Activated CD8-positive, alpha-beta memory T cell treated with anti-CD3 and anti-CD28 coated beads for 1 hour (primary cell): ENCODE measurements at places on chromosomes 4 and X.
A peak's percentile ranks its signal among the peaks of the same experiment; 100 is the strongest.

DNA sequence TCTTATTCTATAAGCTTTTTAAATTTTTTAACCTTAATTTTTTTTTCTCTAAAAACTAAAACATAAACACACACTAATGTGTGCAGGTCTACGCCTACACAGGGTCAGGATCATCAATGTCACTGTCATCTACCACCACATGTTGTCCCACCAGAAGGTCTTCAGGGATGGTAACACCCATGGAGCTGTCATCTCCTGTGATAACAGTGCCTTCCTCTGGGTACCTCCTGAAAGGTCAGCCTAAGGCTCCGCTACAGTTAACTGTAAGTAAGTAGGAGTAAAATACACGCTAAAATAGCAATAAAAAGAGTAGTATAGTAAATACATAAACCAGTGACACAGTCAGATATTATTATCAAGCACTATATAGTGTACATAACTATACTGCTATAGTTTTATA, 45.9 kb upstream of the GPRIN3 start:
- DNase-seq = no peak

GRCh38 chr4:94852616-94853015, 94.9 kb downstream of the BMPR1B start:
- DNase-seq = no peak

DNA sequence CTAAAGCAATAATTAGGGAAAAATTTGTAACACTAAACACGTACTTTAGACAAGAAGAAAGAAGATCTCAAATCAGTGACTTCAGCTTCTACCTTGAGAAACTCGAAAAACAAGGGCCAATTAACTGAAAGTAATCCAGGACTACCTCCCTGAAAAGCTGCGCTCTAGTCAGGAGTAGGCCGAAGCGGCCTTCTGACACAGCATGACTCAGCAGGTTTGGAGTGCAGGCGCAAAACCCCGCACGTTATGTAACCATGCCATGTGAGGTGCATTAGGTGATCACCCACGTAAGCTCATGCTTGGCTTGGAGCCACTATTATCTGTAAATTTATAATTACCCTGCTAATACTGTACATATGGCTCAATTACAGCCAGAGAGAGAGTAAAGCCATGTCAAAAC, 52.8 kb upstream of the CCDC149 start:
- no peak for DNase-seq

DNA sequence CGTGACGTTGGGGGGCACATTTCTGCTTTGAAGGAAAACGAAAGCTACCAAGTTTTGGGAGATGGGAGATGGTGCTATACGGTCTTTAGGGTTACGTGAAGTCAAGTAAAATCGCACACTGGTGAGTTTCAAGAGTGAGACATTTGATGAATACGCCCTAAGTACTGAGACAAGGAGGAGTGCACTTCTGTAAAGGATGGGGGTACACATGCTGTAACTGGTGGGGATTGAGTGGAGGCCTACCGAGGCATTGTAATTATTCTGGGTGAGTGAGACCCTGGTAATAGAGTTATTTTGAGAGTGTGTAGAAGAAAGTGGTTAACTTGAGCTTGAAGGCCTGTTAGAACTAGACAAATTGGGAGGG, 536 bp downstream of the SH3BGRL start:
- no peak for DNase-seq

GRCh38 chr4:159398236-159398638, 295.4 kb downstream of the RAPGEF2 start:
- DNase-seq = no peak

DNA sequence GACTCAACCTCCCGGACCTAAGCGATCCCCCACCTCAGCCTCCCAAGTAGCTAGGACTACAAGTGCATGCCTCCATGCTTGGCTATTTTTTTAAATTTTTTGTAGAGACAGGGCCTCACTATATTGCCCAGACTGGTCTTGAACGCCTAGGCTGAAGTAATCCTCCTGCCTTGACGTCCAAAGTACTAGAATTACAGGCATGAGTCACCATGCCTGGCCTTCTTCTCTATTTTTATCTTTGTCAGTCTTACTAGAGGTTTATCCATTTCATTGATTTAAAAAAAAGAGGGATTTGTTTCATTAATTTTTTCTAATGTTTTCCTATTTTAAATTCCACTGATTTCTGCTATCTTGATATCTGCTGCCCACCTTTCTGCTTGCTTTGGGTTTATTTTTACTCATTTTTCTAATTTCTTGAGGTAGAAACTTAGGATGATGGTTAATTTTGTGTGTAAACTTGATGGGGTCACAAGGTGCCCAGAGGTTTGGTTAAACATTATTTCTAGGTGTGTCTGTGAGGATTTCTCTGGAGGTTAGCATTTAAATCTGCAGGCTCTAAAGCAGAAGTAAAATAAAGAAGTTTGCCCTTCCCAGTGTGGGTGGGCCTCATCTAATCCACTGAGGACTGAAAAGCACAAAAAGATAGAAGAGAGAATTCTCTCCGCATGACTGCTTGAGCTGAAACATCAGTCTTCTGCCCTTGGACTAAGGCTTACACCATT, 116.2 kb upstream of the DCLK2 start:
- DNase-seq = no peak

DNA sequence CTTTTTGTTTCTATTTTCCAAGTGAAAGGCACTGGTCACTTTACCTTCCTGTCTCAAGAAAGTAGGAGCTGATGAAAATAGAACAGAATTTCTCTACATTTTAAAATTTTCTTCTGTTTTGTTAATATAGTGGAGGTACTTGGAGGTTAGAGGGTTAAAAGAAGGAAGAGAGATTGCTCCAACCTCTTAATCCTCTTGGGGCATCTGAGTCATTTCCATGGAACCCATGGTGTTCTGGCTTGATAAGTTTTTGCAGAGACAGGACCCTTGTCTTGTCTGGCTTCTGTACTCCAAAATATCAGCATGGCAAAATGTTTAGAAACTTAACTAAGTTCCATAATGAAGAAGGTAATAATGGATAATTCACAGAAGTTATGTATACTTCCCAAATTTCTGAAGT, 727.2 kb downstream of the C4orf33 start:
- no peak for DNase-seq

- DNase-seq = no peak
Observed at GRCh38 chr4:4338210-4339001, 48.4 kb downstream of the ZBTB49 start.

DNA sequence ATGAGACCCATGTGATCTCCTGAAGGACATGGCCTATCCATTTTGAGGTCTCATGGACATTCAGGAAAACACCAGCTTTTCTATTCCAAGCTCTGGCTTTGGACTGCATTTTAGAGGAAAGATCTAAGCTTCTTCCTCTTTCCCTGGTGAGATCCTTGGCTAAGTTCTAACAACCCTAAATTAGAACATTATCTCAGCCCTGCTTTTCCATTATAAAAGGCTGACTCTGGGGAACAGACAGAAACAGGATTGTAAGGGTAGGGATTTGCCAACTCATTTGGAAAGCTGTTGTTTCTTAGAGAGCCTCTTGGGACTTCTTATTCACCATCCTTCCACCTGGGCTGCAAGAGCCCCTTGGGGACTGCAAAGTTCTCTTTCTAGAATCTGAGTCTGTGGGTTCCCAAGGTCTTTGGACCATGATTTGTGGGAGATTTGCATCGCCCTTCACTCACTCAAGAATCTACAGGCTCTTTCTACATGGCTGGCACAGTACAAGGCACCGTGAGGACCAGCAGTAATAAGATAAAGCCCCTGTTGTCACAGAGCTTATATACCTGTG, 146.9 kb downstream of the FNIP2 start:
- no peak for DNase-seq

DNA sequence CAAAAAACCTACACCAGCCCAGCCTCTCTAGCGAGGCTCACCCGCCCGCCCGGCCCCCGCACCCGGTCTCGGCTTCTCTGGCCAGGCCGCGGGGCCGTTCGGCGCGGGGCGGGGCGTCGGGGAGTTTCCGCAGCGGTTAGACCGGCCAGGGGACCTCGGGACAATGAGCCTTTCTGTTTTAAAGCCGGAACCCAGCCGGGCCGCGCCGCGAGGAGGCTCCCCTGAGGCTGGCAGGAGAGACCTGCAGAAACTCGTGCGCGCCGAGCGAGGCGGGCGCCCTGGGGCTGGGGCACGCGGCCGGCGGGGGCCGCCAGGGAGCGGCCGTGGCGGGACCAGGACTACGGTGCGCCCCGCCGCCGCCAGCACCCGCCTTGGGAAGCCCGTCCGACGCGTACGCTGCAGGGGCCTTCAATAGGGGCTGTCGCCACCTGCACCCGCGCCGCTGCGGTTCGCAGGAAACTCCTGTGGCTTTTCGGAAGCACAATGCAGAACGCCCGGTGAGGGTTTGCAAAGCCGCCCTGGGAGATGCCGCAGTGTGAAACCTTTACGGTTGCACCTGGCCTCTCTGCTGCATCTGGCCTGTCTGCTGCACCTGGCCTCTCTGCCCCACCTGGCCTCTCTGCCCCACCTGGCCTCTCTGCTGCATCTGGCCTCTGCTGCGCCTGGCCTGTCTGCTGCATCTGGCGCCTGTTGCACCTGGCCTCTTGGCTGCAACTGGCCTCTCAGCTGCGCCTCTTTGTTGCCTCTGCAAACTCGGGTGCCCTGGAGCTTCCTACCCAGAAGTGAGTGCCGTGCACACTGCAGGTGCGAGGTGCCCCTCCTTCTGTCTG, 63.9 kb downstream of the TRAPPC11 start:
- DNase-seq = peak; percentile 11

GRCh38 chrX:97322401-97322800, 438.7 kb downstream of the RPA4 start:
- no peak for DNase-seq

DNA sequence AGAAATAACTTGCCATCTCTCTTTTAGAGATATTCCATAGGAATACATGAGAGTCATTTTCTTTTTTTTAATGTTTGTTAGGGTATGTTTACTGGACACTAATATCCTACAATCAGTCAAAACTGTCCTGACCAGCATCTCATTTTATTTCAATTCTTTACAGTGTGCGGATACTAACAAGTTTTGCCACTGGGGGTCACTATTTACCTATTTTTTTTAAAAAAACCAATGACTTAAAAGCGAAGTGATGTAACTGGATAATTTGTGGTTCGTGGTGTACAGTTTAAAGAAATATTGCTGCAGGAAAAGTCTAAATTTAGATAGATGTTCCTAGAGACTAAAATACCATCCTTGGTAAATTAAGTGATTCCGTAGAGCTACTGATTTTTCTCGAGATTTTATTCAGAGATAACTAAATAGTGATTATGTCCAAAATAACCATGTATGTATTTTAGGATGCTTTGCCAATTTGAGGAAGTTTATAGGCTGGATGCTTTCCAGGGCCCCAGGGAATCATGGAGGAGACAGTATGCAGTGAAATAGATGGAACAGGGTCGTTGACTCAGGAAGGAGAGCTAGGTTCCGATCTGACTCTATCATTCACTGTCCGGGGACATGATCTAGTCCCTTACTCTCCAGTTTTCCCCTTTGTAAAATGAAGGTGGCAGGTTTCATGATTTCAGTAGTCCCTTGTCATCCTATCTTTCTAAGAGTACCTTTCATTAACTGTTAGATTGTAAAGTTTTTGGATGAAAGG, 34.0 kb upstream of the GNPDA2 start:
- DNase-seq = no peak

DNA sequence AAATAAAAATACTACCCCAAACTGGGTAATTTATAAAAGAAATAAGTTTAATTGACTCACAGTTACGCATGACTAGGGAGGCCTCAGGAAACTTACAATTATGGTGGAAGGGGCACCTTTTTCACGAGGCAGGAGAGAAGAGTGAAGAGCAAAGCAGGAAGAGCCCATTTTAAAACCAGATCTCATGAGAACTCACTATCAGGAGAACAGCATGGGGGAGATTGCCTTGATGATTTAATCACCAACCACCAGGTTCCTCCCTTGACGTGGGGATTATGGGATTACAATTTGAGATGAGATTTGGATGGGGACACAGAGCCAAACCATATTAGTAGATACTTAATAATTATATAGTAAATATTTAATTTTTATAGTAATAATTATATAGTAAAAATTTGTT, 10.1 kb downstream of the CISD2 start:
- no peak for DNase-seq

DNA sequence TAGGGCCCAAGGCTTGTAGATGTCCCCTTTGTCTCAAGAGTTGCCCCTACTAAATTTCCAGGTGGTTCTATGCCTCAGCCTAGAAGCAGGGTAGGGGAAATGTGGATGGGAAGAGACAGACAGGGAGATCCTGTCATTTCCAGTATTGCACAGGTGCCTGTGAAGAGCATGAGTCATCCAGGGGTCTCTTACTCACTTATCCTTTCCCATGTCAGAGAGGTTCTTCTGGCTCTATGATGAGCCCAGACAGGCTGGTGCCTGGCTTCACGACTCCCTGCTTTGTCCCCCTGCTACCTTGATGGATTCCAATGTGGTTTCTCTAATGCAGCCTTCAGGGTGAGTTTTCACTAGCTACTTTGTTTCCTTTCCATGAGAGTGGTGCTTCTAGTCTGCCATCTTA, 35.2 kb upstream of the DDX60 start:
- no peak for DNase-seq

GRCh38 chr4:48237996-48238645, 31.5 kb downstream of the TEC start:
- no peak for DNase-seq

- DNase-seq = no peak
Observed at GRCh38 chr4:183396227-183396637, 48.2 kb upstream of the CDKN2AIP start.

GRCh38 chr4:77449171-77449570, 156.4 kb upstream of the CXCL13 start:
- no peak for DNase-seq

- no peak for DNase-seq
Observed at GRCh38 chr4:86876894-86877685, 15.1 kb downstream of the C4orf36 start.

- DNase-seq = no peak
Observed at GRCh38 chr4:40856277-40856839, 106.6 kb downstream of the NSUN7 start.

DNA sequence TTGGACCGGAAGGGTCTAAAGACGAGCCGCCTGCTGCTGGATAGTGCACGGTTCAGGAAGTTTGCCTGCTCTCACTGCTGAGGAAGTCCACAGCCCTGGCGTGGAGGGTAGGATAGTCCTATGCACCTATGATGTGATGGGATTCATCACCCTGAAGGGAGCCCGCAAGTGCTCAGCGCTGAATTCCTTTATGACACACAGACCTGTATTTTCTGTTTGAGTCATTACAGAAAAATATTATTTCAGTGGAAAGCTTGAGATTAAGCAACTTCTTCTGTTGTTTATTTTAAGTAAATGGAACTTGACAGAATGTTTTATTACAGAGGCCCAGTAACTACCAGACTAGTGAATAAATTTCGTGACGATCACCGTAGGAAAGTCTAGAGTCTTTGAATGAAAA, 123.2 kb downstream of the TRIML1 start:
- no peak for DNase-seq

DNA sequence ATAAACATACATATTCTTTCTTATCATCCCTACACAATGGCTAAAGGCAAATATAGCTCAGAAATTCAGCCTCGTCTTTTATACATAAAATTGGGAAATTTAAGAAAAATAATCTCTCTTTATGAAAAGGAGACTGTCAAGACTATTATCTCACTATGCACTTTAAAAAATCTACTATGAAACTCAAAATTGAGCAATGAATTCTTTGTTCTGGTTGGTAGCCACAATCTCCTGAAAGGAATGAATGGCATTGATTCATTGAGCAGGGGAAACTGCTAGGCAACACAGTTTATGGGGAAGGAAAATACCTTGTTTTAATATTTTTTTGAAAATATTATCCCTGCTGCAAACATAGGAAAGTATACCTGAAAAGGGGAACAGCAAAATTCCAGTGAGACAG, 397.1 kb downstream of the RAB28 start:
- no peak for DNase-seq

GRCh38 chrX:150358651-150359050, 4.5 kb upstream of the MAMLD1 start:
- DNase-seq = no peak

GRCh38 chrX:46704767-46705386, 54.0 kb downstream of the SLC9A7 start:
- no peak for DNase-seq
